ENCODE measurements at places on chromosomes 6 and 20.

- no peak for DNase-seq
These were observed 21.9 kb upstream of the EPB41L2 start for GRCh38 chr6:131084982-131085381.

DNA sequence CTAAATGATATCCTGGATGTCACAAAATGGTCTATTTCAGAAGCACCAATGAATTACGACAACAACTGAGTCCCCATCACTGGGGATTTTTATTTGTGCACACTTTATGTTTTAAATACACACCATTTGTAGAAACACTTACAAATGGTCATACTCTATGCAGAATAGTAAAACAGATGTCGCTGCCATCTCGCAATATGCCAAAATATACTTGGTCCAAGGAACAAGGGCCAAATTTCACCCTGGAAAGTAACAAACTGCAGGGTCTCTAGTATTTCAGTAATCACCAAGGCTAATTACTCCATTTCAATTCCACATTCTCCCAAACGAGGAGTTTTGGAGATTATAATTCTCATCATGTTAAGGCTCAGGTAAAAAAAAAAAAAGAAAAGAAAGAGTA, 215.2 kb downstream of the LMBRD1 start:
- no peak for DNase-seq

GRCh38 chr6:22222469-22222868, 74.4 kb downstream of the PRL start:
- no peak for DNase-seq

DNA sequence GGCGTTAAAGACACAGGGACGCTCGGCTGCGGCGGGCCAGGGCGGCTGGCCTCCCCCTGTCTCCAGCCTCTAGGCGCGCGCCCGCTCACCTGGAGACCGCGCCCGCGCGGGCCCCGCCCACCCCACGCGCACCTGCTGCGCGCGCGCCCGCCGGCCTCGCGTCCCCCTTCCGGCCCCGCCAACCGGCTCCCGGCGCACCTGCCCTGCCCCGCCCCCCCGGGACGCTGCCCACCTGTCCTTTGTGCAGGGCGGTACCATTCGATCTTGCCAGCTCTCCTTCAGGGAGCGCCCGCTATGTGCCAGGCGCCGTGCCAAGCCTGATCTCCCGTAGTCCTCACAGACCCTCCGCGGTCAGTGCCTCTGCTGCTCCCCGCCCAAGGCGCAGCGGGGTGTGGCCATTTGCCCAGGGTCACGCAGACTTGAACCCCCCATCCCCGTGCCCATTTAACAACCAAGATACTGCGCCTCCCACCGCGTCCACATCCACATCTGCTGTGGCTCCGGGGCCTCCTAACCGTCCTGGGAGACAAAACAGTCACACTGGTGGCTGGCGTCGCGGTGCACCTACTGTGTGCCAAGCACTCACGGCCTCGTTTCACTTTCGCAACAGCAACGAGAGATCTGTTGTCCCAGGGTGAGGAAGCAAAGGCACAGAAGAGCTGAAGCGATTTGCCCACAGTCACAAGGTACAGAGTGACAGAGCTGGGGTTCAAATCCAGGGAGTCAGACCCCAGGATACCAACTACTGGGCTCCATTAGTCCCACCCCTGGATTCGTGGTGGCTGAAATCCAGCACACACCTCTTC, 48.1 kb downstream of the NOL4L start:
- peak; percentile 65 for DNase-seq

GRCh38 chr6:16635291-16635809, 125.9 kb downstream of the ATXN1 start:
- no peak for DNase-seq

DNA sequence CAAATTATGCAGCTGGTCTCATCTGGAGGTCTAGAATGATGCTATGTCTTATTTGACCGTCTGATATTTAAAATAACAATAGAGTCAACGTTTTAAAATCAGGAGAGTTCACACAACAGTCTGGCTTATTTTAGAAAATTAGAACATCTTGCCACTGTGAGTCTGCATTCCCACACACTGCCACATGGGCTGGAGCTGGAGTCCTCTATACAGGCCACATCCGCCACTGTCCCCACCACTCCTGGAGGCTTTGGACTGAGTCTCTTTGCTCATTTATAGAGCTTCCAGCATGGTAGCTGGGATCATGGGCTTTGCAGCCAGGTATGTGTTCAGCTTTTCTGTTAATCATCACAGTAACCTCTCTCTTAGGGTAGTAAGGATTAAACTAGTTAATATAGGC, 68.8 kb upstream of the ZNFX1 start:
- no peak for DNase-seq

DNA sequence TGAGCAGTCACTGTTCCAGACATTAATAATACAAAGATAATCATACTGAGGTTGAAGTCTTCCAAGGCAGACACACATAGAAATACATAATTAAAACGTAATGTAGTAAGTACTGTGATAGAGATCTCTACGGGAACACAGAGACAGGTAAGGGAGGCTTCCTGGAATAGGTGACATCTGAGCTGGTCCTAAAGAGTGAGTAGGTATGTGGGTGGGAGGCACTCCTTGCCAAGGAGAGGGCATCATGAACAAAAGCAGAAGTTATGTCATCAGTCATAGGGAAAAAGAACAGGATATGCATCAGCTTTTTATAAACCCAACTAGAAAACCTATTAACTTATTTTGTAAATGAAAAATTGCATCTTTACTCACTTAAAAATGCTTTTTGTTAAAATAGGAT, 110.0 kb downstream of the MAP7 start:
- no peak for DNase-seq

DNA sequence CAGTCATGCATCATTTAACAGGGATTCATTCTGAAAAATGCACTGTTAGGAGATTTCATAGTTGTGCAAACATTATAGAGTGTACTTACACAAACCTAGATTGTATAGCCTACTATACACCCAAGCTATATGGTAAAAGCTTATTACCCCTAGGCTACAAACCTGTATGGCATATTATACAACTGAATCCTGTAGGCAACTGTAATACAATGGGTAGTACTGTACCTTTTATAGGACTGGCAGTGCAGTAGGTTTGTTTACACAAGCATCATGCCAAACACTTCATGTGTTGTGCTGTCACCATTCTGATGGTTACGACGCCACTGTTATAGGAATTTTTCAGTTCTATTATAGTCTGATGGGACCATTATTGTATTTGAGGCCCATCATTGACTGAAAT, 39.3 kb upstream of the KHDC1 start:
- no peak for DNase-seq

DNA sequence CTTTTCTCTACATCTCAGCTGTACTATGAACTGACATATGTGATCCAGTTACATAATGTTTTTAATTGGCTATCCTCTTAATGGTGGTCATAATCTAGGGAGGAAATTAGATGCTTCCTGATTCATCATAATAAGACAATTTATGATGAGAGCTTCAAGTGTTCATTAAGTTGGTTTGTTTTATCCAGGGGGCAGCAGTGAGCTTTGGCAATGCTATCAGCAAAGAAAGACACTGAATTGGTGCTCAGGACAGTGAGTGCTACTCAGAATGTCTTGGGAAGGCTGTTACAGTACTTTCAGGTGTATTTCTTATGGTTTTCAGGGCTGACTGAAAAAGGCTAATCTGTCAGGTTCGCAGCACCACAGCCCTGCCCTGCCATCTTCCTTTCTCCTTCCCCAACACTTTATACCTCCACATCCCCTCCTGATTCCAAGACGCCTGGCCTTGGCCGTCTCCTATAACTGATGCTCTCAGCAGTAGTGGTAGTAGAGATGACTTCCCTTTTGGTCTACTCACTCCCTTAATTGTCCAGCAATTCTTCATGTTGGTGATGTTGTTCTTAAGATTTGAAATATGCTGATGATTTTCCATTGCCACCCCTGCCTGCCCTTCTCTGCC, 67.0 kb upstream of the TNFAIP3 start:
- peak; percentile 92 for DNase-seq

- DNase-seq = no peak
These were observed 831.0 kb downstream of the TFAP2A start for GRCh38 chr6:9583753-9584352.

GRCh38 chr6:41531016-41531415, 15.2 kb upstream of the FOXP4 start:
- no peak for DNase-seq

DNA sequence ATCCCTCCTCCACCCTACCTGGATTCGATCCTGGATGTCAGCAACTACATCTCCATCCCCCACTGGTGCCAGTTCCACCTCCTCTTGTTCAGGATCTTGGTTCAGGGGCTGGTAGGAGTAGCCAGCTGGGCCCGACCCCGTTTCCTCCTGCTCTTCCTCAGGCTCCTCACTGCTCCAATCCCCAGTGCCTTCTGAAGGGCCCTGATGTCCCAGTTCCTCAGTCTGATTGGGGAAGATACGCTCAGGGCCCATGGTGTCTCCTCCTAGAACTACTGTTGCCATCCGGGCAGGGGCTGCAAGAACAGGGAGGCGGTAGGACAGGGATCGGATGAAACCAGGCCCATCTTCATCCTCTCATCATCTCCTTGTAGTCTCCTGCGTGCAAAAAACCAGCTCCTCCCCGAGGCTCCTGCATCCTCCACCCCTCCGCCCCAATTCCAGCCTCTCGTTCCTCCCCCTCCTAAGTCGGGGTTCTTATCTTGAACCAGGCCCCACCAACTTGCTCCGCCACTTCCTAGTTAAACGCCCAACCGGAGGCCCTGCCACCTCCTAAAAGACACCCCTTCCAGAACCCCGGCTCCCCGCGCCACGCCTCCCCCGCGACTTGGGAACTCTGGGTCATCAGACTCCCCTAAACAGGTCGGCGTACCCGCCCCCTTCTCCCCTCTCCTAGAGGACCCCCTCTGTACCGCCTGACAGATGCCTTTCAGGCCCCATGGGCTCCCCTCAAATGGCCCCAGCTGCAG, 476 bp downstream of the MEA1 start:
- DNase-seq = peak; percentile 76

- peak; percentile 17 for DNase-seq
These were observed 24.7 kb downstream of the TBC1D7 start for GRCh38 chr6:13303668-13304017.

DNA sequence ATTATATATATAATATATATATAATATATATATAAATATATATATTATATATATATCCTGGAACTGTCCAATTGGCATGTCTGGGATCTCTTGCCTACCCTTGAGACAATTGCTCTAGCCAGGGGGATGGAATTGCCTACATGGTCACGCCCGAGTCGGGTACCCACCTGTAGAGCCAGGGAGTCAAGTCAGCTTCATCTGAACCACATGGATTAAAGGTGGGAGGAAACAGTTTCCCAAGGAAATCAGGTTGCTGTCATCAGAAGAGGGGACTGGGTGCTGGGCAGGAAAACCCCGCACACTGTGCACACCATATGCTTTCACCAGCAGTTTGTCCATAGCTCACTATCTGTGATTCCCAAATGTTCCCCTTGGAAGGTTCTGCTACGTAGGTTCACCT, 252.5 kb upstream of the NOX3 start:
- no peak for DNase-seq

- DNase-seq = no peak
These were observed 435.0 kb downstream of the HAO1 start for GRCh38 chr20:7505152-7505834.

DNA sequence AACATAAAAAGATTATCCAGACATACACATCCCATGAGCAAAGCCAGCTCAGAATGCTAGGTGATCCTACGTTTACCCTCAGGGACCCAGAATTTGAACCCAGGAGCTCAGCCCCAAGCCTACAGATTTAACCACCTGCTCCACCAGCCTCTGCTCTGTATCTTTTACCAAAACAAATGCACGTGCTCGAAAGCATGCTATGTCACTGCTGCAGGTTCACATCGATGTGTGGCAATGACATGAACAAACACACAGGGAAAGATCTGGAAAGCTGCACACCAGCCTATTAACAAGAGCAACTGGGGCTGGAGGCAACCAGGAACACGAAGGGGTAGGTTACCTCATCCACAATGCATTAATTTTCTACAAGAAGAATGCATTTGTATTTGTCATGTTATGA, 32.1 kb downstream of the PREX1 start:
- DNase-seq = no peak
